ENCODE measurements at places on chromosomes 11 and 22.

DNA sequence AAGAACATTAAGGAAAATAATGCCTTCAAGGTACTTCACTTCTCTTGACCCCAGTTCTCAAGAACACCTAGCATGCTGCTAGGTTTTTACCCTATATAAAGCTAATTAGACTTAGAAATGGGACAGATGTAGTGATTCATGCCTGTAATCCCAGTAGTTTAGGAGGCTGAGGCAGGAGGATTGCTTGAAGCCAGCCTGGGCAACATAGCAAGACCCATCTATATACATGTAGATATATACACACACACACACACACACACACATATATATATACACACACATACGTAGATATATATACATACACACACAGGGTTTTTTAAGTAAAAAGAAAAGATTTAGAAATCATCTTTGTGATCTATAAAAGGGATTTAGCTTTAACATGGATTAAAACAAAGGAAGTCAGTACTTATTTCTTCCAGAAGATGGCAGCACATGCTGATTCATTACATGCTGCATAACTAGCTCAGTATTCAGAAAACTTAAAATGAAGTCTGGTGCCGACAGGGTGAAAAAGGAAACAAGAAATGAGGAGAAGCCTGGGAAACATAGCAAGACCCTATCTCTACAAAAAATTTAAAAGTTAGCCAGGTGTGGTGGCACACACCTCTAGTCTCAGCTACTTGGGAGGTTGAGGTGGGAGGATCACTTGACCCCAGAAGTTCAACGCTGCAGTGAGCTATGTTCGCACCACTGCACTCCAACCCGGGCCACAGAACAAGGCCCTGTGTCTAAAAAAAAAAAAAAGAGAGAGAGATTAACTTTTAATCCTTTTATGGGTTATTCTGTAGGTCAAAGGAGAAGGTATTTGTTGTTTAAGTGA, 28.5 kb upstream of the RBX1 start:
- H3K4me1 ChIP-seq, result no peaks in the 10 kb centered on the region
- H3K27me3 ChIP-seq, result no peaks in the 10 kb centered on the region
- DNase-seq, result no peak

DNA sequence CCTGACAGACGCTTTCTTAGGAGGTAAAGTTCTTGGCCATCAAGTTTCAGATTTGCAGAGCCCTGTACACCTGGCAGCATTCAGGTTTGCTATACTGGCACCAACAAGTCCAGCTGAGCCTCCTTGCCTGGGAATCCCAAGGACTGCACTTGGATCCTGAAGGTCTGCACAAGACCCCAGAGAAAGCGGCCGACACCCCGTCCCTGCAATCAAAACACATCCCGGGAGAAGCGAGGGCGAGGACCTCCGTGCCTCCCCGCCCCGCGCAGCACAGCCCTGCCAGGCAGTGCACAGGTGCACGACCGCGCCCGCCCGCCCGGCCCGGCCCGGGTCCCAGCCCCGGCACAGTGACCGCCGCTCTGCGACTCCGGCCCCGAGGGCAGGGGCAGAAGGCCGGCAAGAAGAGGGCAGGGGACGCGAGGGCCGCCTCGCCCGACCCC, 559 bp downstream of the MRTFA start:
- no peak for DNase-seq
- H3K36me3 ChIP-seq, result no peaks in the 10 kb centered on the region
- H3K27ac ChIP-seq, result no peak overlapping the region

GRCh38 chr11:86644291-86644690, 28.1 kb downstream of the ME3 start:
- H3K27ac ChIP-seq, result no peak overlapping the region
- DNase-seq, result no peak
- no peaks in the 10 kb centered on the region for H3K27me3 ChIP-seq
- H3K36me3 ChIP-seq, result no peaks in the 10 kb centered on the region
- H3K4me3 ChIP-seq, result no peak overlapping the region

DNA sequence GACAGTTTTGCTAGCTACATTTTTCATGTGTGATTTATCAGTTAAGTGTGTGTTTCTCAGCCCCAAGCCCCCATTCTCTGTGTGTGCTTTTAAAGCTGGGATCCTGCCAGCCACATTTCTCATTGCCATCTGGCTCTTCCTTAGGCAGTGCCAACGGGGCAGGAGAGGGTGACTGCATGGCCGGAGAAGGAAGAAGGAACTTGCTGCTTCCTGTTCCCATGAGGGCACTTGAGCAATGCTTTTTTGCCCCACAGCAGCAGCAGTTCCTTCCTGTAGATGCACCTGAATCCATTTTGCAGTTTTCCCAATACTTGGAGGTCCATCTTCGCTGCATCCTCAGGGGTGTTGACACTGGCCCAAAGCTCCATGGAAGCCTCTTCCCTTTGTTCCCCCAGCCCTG, 37.5 kb downstream of the TNRC6B start:
- H3K4me1 ChIP-seq, result peaks cover 25% of the 10 kb centered on the region
- no peak overlapping the region for H3K4me3 ChIP-seq
- H3K27me3 ChIP-seq, result no peaks in the 10 kb centered on the region
- peak; percentile 45 for DNase-seq

DNA sequence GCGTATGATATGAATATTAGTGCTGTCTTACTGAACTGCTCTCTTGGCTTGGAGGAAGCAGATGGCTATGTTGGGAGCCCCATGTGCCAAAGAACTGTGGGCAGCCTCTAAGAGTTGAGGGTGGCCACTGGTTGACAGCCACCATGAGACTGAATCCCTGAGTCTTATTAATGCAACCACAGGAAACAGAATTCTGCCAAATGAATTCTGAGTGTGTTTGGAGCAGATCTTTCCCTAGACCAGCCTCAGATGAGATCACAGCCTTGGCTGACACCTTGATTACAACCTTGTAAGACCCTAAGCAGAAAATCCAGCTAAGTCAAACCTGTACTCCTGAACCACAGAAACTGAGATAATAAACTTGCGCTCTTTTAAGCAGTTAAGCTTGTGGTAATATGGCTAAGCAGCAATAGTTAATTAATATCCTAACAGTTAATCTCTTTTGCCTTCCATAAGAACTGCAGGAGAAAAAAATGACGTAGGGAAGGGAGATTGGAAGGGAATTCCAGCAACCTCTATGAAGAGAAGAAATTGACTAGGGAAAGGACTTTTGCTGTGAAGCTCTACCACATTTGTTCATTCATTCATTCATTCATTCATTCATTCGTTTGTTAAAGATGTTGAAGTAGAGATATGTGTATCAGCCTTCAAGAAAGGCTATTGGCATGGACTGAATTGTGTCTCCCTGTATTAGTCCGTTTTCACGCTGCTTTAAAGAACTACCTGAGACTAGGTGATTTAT, 26.8 kb downstream of the ADM start:
- H3K36me3 ChIP-seq, result no peaks in the 10 kb centered on the region
- H3K27ac ChIP-seq, result no peak overlapping the region
- no peaks in the 10 kb centered on the region for H3K4me1 ChIP-seq

GRCh38 chr11:108009497-108010370, 1.0 kb downstream of the CUL5 start:
- H3K36me3 ChIP-seq, result no peaks in the 10 kb centered on the region
- peaks cover 7% of the 10 kb centered on the region for H3K4me1 ChIP-seq
- H3K27me3 ChIP-seq, result no peaks in the 10 kb centered on the region
- no peak for DNase-seq

DNA sequence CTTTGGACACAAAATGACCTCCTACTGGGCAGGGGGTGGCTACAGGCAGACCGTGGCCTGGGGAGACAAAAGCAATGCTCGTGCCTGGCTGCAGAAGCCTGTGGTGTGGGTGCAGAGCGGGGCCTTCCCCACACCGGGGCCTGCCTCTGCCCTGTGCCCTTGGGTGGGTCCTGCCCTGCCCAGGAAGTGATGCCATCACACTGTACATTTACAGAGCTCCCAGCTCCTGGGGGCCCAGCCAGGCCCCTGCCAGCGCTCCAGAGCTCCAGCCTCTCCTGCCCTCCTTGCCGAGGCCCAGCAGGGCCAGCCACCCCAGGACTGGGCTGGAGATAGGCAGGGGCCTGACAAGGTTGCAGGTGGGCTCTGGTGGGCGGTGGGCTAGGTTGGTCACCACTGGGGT, 40.1 kb downstream of the MUC5B start:
- no peak for DNase-seq
- H3K27ac ChIP-seq, result no peak overlapping the region
- no peaks in the 10 kb centered on the region for H3K27me3 ChIP-seq
- no peaks in the 10 kb centered on the region for H3K36me3 ChIP-seq
- H3K4me1 ChIP-seq, result peaks cover 6% of the 10 kb centered on the region

DNA sequence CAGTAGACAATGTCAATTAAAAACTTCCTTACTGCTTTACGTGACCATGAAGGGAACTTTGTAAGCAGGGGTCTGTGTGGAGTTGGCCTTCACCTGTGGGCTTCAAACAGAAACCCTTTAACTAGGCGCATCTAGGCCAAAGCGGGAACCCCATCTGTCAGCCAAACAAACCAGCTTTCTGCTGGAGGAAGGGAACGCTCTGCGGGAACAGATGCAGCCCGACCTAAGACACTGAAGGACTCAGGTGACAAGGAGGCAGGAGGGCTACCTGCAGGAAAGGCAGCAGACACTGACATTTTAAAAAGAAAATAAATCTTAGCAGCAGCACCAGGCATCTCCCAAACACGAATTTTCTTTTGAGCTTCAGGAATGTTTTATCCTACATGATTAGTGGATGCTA, 78.4 kb downstream of the CADM1 start:
- no peak for DNase-seq
- H3K36me3 ChIP-seq, result no peaks in the 10 kb centered on the region

DNA sequence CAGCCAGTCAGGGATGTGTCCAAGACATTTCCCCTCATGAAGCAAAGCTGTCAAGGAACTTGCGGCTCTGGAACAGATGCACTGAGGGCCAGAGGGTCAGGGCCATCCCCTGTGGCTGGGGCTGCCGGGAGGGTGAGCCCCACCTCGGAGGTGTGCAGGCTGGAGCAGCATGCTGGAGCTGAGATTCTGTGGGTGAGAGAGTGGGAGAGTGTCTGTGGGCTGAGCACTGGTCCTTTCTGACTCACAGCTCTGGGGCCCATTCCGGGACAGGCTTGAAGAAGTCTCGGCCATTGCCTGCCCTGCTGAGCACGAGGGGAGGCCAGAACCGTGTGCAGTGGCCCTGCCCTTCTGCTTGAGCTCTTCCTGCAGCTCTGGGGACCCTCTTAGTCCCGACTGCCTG, 2.1 kb downstream of the OMP start:
- H3K27me3 ChIP-seq, result no peaks in the 10 kb centered on the region
- H3K36me3 ChIP-seq, result no peaks in the 10 kb centered on the region
- no peak for DNase-seq
- H3K4me3 ChIP-seq, result no peak overlapping the region
